Right cardiac atrium (tissue), 5 donors: ENCODE measurements at places on chromosomes 12 and 14. TPM values are rescaled to one million over a fixed set of nuclear protein-coding genes. Genes with fewer than 3 reads are reported as not detected.

DNA sequence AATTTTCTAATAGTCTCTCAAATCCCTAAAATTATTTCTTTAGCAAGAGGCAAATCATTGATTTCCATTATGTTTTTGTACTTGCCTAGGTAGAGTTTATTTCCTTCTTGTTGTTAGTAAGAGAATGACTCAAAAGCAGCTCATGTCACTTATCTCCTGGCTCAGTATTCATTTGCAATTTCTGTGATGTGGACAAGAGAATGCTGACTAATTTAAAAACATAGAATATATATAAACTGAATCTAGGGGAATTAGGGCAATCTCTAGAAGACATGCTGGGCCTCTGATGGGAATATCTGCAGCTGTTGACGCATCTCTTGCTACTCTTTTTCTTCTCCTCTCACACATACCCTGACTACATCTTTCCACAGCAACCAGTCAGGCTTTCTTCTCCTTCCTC lies 130.8 kb upstream of the PRKD1 start:
- no peak for DNase-seq

Gene ENDOU
- 0.60 TPM for total RNA-seq

Gene KERA
- total RNA-seq = not detected

DNA sequence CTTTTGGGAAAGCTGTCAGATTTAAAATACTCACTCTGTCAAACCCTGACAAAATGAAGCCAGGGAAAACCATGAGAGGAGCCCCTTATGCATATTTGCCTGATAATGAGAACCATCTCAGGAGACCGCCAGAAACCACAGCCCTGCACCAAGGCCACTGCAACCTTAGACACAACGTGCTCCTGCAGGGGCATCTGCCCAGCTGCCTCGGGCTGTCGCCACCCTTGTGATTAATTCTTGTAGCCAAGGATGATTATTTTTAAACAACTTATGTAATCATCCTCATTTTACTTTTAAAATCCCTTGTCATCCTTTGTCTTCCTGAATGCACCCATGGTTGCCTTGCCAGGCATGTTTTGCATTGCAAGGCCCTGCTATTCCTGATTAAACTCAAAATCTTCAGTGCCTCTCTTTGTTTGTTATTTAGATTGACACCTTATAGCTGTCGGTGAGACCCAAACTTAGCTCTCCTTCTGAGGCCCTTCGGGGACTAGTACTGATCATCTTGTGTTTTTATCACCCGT lies 766.4 kb upstream of the TMEM132C start:
- DNase-seq = no peak

DNA sequence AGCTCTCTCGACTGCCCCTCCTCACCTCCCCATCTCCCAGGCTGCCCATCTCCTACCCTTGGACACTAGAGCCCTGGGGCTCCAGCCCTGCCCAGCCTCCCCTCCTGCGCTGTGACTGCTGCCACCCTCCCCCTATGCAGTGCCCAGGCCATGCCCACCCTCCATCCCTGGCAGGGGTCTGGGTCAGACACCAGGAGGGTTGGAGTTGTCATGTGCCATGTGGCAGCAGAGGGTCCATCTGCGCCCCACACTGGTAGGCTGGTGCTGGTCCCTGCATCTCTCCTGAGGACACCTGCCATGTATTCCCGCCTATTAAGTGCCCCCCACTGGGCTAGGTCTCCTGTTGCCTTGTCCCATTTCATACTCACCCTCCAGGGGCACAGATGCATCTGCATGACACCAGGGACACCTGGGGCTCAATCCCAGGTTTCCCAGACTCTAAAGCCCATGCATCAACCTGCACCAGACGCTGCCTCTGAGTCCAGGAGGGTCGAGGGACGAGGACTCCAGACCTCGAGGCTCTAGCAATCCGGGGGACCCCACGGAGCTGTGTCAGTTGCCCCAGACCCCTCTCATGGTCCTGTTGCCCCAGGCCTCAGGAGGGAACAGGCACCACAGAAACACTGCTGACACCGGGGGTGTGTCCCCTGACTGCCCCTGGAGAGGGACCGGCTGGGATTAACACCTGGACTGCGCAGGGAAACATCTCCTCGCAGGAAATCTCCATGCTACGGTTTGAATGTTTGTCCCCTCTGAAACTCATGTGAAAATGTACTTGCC lies 23.4 kb upstream of the SFSWAP start:
- no peak for DNase-seq

Gene KRT77
- total RNA-seq = not detected

GRCh38 chr12:104134882-104135281 lies 3.1 kb downstream of the NFYB start:
- DNase-seq = no peak

DNA sequence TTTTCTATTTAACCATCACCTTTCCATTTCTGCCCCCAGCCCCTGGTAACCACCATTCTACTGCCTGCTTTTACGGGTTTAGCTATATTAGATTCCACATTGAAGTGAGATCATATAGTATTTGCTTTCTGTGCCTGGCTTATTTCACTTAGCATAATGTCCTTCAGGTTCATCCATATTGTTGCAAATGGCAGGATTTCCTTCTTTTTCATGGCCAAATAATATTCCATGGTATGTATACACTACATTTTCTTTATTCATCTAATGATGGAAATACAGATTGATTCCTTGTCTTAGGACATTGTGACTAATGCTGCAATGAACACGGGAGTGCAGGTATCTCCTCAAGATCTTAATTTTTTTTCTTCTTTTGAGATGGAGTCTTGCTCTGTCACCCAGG lies 202.2 kb downstream of the APAF1 start:
- DNase-seq = no peak

DNA sequence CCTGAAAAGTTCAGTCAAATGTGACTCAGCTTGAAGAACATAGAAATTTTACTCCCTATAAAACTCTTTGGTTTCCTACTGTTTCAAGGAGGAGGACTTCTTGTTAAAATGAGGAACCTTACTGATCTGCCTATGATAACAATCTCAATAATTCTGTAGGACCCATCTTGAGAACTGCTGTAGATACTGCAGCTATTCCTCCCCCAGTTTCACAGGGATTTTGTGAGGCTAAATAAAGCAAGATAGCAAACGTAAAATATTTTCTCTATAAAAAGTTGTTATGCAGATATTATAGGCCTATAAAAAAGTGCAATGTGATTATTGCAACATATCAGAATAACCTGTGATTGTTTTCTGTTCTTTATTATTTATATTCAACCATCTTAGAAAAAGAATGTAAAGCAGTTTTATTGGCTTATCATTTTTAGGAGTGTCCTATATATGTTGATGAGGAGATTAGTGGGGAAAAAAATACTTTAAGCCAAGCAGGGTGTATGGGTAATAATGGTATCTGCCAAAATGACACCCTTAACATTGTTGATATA lies 12.1 kb downstream of the CLEC14A start:
- DNase-seq = no peak

Gene PXMP2
- total RNA-seq = 40.1 TPM

DNA sequence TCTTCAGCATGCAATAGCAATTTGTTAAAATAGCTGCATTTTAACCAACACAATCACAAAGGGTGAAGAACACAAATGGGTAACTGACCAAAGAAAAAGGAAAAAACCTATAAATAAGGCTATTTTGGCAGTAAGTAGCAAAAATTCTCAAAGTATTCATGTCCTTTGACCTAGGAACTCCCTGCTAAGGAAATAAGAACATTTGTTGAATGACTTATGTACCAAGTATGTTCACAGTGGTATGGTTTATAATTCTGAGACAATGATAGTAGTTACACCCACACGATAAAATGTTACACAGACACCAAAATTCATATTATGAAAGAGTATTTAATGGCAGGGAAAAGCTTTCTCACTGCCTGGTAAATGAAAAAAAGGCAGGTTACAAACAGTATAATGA lies 16.9 kb downstream of the CCDC88C start:
- DNase-seq = no peak

Gene CPM
- 7.8 TPM for total RNA-seq

DNA sequence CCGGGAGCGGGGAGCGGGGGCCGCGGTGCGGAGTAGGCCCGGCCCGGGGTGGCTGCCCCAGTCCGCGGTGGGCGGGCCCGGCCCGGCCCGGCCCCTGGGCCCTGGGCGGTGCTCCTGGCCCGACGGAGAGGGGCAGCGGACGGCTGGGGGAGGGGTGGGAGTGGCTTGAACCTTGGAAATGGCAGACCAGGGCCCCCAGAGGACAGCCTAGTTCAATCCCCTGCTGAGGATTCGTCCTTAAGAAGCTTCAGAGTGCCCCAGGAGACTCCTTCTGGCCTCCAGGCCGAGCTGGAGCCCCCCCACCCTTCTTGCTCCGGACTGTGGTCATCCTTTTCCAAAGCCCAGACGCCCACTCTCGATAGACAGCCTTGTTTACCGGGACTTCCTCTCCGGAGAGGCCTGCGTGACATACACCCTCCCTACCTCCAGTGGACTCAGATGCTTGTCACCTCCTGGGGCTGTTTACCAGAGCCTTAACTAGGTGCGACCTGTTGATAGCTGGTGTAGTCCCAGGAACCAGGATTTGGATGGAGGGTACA lies 458 bp downstream of the KHNYN start:
- DNase-seq = peak; percentile 96

DNA sequence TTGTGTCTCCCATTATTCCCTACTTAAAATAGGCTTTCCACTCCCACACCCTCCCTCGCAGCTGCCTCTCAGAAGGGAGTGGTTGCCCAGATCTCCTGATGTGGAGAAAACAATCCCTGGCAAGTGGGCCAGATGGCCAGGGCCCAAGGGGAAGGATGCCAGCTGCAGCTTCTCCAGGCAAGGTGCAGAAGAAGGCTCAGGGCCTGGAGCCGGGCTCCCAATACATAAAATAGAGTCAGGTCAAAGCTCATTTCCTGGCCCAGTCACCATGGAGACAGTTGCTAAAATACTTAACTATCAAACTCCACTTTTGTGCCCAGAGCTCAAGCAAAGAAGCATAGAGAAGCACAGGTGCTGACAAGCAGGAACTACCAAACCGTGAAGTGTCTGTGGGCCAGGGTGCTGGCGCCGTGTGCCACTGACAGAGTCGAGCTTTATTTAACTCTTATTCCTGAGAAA lies 45.7 kb upstream of the ITPR2 start:
- DNase-seq = peak; percentile 79

DNA sequence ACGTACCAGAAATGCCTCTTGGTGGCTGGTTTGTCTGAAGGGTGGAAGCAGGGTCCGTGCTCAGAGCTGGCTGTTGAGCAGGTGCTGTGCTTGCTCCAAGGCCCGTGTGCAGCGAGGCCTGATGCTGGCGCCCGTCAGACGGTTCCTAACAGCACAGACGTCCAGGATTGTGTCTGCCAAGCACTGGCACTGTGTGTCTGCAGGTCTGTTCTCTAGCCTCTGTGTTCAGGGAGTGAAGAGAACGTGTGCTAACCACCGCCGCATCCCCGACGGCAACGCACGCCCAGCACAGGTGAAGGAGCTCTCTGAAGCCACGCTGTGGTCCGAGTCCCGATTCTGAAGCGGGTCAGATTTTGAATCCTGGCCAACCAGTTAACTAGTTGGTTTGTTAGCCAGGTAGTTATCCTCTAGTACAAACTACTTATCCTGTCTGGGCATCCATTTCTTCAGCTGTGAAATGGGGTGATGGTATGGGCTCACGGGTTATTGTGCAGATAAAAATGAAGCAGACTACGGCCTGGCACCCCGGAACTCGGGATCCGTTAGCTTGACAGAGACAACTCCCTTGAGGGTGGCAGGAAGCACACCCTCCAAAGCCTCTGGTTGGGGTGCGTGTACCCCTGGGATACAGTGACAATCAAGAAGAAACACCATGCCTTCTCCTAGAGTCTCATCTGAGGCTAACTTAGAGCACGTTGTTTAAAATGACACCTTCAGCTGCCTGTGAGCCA lies 18.6 kb upstream of the TDRD9 start:
- no peak for DNase-seq

GRCh38 chr12:94560431-94561221 lies 89.7 kb downstream of the TMCC3 start:
- DNase-seq = no peak

Gene EIF2B1
- 30.6 TPM for total RNA-seq

GRCh38 chr14:78440356-78440894 lies 270.3 kb downstream of the NRXN3 start:
- DNase-seq = no peak

Gene KRAS
- total RNA-seq = 18.4 TPM

Gene RPGRIP1
- total RNA-seq = 1.0 TPM

DNA sequence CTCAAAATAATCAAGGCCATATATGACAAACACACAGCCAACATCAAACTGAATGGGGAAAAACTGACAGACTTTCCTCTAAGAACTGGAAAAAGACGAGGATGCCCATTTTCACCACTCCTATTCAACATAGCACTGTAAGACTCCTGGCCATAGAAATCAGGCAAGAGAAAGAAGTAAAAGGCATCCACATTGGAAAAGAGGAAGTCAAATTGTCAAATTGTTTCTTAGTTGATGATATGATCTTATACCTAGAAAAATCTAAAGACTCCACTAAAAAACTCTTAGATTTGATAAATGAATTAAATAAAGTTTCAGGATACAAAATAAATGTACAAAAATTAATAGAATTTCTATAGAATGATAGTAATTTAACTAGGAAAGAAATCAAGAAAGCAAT lies 11.2 kb downstream of the OR8S1 start:
- DNase-seq = no peak

Gene KRT80
- not detected for total RNA-seq

Gene MUCL1
- not detected for total RNA-seq

Gene SPX
- total RNA-seq = 7.7 TPM

- DNase-seq = no peak
These were observed 184.3 kb upstream of the RTL1 start for GRCh38 chr14:101087614-101088394.

DNA sequence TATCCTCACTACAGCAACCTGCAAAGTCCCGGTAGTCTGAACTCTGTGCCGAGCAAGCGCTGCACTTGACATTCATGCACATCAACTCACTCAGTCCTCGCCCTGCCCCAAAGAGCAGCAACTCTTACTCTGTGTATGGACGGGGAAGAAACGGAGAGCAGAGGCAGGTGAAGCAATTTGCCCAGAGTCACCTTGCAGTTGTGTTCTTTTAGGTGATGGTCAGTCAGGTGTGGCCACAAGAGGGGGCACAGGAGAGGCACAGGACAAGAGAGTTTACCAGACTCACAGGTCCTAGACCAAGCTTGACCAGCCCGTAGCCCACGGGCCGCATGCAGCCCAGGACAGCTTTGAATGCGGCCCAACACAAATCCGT lies 39.1 kb downstream of the TSPAN11 start:
- DNase-seq = no peak

DNA sequence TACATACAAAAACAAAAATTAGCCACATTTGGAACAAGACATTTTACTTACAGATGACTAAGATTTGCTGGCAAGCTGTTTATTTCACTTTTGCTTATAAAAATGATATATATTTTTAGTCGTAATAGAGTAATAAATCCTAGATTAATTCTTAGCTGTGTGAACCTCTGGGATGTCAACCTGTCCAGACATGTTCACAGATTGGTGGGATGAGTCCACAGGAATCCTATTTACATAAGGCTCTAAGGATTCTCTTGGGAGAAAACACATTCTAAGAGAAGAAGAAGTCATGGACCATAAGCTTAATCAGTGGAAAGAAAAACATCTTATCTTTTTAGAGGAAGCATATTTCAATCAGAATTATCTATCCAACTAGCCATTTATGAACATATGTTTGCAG lies 797.4 kb downstream of the C12orf50 start:
- no peak for DNase-seq
